ENCODE measurements at places on chromosomes 12 and 14.

GRCh38 chr12:42468921-42469320 lies 120.6 kb downstream of the PRICKLE1 start:
- no peak for DNase-seq

DNA sequence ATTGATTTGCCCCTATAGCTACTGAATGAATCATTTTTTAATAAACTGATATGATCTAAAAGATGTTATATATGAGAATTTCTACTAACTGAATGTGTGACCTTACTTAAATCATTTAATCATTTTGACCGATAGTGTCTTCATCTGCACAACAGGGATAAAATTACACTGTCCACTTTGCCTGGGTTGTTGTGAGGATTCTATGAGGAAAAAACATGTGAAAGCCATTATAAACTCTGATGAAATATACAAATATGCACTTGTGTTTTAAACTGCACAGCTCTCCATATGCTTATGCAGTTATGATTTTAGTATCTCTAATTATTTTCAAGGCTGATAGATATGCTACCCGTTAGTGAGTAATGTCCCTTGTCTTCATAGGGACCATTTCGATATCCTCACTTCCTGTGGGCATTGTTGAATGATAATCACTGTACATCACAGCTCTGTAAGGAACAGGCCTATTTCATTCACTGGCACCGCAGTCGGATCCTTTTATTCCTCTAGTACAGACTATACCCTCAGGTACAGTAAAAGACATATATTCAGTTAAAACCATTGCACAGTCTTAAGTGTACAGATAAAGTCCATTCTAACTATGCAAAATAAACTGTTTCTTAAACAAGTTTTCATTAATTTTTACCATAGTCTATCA lies 88.7 kb upstream of the RAP1B start:
- DNase-seq = no peak

GRCh38 chr14:70753518-70753953 lies 55.8 kb downstream of the MAP3K9 start:
- no peak for DNase-seq

DNA sequence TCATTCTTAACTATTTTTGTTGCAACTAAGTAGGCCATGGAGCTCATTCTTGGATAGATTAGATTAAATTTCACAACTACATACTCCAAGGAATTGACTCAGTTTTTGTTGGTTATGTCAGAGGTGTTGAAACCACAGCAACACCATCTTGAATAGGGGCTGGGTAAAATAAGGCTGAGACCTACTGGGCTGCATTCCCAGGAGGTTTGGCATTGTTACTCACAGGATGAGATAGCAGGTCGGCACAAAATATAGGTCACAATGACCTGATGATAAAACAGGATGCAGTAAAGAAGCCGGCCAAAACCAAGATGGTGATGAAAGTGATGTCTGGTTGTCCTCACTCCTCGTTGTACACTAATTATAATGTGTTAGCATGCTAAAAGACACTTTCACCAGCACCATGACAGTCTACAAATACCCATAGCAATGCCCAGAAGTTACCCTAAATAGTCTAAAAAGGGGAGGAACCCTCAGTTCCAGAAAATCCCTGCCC lies 20.9 kb downstream of the DMAC2L start:
- DNase-seq = no peak

- no peak for DNase-seq
Measured at GRCh38 chr12:6073426-6073825, 51.0 kb downstream of the VWF start.
